ENCODE measurements at places on chromosomes 5 and 9.

DNA sequence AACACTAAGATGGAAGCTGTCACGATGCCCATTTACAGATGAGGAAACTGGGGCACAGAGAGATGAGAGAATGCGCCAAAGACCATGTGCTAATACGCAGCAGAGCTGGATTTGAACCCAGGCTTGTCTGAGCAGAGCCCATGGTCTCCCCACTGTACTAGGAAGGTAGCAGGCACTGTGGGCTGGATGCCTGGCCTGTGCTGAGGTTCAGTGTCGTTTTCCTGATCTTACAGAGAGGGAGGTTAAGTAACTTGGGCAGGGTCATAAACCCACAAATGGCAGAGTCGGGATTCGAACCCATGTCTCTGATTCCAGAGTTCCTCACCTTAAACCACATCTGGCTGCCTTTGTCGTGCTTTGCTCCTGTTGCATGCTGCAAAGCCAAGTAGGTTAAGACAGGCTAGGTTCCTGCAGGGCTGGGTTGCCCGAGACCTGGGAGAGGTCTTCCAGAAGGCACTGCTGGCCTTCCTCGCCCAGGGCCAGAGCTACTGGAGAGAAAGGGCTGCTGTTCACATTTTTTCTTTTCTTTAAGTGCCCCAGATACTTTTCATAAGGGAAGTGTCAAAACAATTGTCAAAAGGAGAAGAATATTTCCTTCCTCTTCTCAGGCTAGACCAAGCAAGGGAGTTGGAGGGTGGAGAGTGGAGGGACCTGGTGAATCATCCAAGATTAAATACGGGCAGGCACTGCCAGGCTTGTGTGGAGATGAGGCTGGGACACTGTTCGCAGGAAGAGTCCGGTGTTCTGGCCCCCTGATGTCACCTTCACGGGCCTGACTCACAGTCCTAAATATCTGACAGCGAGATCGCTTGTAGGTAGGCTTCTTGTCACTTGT, 3.2 kb downstream of the NEK6 start:
- DNase-seq, result no peak

DNA sequence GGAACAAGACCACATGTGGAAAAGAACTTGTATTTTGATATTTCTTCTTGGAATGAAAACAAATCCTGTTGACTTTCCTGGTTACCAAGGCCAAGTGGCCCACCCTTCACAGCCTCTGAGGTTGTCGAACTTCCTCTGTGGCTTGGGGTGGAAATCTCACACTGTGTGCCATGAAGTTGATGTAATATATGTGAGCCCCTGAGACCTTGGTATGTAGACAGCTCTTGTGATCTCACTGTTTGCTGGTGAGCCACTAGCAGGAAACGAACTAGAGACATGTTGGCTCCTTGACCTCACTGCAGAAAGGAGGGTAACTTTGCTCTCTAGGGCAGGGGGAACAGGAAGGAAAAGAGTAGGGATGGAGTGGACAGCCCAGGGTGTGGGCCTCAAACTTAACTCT, 159.4 kb downstream of the ARHGAP26 start:
- peak; percentile 56 for DNase-seq

GRCh38 chr5:145101246-145101645, 733.9 kb downstream of the PRELID2 start:
- no peak for DNase-seq

DNA sequence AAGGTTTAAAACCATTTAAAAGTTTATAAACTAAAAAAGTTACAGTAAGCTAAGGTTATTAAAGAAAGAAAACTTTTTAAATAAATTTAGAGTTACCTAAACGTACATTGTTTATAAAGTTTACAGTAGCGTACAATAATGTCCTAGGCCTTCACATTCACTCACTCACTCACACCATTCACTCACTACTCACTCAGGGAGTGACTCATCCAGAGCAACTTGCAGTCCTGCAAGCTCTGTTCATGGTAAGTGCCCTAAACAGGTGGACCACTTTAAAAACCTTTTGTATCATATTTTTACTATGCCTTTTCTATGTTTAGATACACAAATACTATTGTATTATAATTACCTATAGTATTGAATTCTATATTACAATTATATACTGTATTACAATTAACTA, 190.8 kb upstream of the RASA1 start:
- DNase-seq, result peak; percentile 11

GRCh38 chr5:62640446-62640845, 61.8 kb downstream of the LRRC70 start:
- no peak for DNase-seq

DNA sequence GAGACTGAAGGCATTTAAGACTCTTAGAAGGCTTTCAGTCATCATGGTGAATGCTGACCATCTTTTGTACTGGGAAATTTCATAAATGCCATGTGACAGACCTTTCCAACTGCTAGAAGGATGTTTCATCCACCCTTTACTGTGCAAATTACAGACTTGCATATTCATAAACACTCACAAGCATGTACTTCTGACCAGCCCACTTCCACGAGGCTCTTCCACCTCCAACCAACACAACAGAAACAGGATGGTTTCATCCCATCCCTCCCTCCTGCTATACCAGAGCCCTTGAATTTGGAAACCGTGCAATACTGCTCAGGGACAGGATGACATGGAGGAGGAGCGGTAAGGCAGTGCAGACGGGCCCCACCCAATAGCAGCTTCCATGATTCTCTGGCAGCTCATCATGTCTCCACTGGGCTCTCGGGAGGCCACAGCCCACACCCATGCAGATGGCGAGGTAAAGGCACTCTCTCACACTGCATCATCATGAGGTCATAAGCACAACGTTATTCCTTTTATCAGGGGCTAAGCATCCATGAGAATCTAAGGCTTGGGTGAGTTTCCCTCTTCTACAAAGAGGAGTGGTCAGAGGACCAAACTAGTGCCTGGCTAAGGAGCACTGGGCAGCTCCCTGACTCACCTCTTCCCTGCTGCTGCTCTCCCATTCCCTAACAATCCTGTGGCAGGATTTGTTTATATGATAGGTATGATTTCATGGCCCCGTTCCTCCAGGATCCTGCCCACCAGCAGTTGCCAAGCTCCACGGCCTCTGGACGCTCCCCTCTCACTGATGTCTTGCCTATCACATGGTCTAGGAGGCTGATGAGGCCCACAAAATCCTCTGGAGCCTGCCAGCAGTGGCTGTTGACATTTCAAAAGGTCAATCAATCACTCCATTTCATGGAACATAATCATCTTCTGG, 94.4 kb upstream of the FSTL4 start:
- DNase-seq, result no peak
